NCI-H1417 treated with DMSO at 0.1 percent for 48 hours (cell line): ENCODE measurements at places on chromosomes 1 and 21.

DNA sequence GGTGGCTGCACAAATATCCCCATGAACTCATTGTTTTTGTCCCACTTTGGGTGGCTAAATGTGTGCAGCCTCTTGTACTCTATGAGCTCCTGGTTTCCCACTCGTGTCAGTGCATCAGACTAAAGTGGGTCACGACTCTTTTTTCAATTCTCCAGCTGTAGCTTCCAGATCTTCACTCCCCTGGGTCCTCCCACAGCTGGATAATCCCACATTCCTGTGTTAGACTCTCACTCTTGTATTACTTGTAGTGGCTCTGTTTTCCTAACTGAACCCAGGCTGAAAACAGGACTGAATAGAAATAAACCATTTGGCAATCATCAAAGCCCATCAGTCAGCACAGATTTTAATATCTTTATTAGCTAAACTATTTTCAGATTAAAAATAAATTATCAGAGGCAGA, 60.4 kb downstream of the UBE2U start:
- no peak for DNase-seq

GRCh38 chr1:16144325-16145029, 11.4 kb downstream of the EPHA2 start:
- no peak for DNase-seq

DNA sequence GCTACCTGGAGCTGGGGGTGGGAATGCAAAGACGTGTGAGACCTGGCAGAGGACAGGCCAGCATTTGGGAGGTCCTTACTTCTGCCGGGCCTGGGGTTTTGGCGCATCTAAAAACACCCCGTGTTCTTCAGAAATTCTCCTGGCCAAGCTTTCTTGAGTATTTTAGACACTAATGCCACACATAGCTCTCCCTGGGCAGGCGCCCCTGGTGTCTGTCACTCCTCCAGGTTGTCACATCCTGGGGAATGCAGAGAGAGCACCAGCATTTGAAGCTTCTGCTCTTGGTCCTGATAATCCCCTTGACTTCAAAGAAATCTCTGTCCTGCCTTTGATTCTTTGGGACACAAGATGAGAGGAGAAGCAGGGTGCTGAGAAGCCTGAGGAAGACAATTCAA, 6.0 kb downstream of the CAPN9 start:
- DNase-seq = no peak

- no peak for DNase-seq
Measured at GRCh38 chr1:207958376-207959139, 47.6 kb upstream of the CD34 start.

DNA sequence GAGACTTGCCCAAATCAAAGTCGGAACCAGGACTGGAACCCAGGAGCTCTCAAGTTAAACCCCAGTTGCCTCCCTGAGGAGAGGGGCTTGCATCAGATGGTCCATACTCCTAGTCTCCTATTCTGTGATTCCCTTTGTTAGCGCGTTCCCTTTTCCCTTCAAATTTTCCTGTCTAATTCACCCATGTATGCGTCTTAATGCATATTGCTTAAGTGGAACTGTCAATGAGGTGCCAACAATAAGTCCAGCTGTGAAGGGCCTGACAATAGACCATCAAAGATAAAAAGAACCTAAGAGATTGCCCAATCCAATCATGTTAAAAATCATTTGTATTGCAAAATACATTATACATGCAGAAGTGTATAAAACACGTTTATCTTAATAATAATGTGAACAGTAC, 634 bp upstream of the SPATA6 start:
- no peak for DNase-seq

GRCh38 chr1:53371121-53371666, 43.3 kb upstream of the LRP8 start:
- no peak for DNase-seq

DNA sequence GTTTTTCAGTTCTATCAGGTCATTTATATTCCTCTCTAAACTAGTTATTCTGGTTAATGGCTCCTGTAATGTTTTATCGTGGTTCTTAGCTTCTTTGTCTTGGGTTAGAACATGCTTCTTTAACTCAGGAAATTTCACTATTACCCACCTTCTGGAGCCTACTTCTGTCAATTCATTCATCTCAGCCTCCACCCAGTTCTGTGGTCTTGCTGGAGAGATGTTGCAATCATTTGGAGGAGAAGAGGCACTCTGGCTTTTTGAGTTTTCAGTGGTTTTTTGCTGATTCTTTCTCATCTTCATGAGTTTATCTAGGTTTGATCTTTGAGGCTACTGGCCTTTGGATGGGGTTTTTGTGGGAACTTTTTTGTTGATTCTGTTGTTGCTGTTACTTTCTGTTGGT, 213.0 kb downstream of the BRINP2 start:
- no peak for DNase-seq
